Fibroblast of upper back skin (primary cell): ENCODE measurements at places on chromosomes 7 and 10.

DNA sequence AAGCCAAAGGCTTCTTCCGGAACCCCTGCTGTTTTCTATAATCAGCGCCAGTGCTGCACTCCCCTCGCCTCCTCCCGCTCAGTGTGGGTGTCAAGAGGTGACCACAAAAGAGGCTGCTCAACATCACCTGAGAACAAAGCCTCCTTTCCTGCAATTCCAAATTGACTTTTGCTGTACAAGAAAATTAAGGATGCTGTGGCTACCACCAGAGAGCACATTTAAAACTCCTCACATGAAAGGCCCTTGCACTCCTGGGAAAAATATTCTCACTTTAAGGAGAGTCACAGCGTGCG is 96.4 kb downstream of the HIPK2 start:
- DNase-seq = no peak

DNA sequence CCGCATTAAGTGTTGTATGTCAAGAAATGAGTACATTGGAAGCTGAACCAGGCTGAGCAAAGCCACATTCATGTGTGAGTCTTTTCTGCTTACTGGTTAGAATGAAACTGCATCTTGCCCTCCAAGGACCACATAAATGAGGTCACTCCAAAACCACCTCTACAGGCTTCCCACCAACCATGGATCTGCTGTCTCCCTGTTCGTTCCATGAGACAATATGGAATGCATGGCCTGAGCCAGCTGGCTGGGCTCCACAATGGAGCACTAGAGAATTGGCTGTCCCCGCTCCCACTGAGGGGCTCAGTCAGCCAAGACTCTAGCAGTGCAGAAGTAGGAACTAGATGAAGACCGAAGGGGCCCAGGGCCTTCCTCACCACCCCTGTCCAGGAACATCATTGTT is 120.8 kb downstream of the TNS3 start:
- peak; percentile 86 for DNase-seq

DNA sequence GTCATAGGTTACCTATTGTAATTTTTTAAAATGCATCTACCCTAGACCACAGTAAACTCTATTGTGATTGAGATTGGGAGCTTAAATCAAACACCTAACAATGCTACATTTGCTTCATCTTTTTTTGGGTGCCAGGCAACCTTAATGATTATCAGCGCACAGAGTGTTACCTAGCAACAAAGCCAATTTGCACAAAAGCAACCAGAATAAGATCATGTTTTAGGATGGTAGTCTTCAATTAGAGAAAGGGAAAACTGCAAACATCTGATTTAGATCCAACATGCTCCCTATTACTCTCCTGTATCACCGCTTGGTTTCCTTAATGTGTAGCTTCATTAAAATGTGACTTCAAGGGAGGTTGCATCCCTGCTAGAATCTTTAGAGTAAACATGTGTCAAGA is 226.9 kb downstream of the ABCA13 start:
- DNase-seq = no peak

GRCh38 chr7:116583653-116584052 is 58.8 kb downstream of the CAV1 start:
- no peak for DNase-seq

- DNase-seq = no peak
Measured at GRCh38 chr10:13136651-13137050, 24.7 kb upstream of the MCM10 start.

DNA sequence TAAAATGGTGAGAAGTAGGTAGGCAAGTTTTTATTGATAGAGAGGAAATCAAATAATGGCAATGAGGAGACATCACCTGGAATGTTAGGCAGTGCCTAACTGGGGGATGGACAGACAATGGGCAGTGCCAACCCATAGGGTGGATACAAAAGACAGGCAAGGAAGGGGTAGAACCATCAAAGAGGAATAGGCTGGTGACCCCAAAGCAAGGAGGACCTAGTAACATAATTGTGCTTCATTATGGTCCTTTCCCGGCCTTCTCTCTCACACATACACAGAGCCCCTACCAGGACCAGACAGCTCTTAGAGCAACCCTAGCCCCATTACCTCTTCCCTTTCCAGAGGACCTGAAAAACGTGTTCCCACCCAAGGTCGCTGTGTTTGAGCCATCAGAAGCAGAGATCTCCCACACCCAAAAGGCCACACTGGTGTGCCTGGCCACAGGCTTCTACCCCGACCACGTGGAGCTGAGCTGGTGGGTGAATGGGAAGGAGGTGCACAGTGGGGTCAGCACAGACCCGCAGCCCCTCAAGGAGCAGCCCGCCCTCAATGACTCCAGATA is 30.0 kb downstream of the PRSS2 start:
- DNase-seq = no peak
